H9 (cell line): ENCODE measurements at places on chromosomes 5 and 9. TPM values are rescaled to one million over a fixed set of nuclear protein-coding genes. Genes with fewer than 3 reads are reported as not detected.

ZCCHC9 gene
- total RNA-seq: 32.2 and 32.4 TPM in 2 replicates

ROPN1L gene
- 0.37 TPM in 1 of 2 replicates, not detected in the other for total RNA-seq

GABRP gene
- 1.5 TPM in 2 replicates for total RNA-seq

TRAF2 gene
- total RNA-seq: 48.8 and 49.2 TPM in 2 replicates

GRCh38 chr9:137029058-137029936 is 1.3 kb upstream of the ABCA2 start:
- DNase-seq: peak; percentile 85

DNA sequence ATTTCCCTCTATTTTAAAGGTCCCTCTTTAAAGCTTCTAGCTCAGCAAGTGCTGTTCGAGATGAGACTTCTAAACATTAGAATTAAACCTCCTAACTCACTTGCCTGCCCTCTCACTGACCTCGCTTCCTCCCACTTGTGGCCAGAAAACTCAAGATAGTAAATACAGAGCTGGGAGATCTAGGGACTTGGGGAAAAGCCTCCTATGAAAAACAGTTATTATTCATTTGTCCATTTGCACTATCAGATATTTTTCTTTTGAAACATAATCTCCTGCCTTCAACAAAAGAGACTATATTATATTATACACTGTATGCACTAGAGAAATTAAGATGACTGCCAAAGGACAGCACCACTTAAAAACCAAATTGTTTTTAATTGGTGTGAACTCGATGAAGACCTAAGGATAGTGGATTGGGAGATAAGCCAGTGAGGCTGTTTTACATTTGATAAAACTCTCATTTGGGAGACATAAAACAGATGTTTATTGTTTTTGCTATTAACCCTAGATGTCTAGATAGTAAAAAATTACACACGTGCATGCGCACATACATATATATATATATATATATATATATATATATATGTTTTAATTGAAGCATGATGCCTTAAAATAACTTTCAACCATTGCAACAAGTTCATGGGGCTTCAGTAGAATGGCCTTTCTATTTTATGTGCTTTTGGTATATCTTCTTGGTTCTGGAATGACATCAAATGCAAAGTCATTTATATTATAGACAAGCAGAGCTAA is 229.4 kb downstream of the ADAMTSL1 start:
- no peak for DNase-seq

DNA sequence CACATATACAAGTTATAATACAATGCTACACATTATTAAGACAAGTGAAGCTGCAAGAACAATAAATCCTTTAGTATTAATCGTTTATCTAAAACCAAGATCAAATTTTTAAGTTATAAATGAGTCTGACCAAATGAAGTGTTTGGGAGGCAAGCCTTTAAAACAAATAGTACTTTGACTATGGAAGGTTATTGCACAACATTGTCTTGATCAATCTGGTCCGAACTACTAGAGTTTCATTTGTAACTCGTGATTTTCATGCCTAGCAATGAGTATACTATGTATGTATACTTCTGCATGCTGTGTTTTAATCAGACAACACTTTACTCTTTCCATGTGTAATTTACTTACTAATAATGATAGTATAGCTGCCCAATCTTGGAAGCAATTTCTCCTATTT is 87.2 kb upstream of the GOLGA1 start:
- DNase-seq: no peak

DNA sequence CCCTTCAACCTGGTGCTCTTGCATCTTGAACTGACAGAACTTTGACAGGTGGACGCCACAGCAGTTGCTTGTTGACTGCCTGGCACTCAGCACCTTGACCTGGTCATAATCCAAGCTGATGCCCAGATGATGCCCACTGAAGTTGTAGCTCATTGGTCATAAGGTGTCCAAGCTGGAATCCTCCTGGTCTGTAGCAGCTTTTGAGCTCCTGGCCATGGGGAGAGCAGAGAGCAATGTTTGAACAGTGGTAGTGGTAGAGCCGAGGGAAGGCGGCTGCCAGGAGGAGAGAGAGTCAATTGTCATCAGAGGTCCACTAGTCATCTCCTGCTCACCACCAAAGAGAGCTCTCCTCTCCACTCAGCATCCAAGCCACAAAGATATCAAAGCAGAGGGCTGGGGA is 23.3 kb downstream of the CSF2 start:
- no peak for DNase-seq

DNA sequence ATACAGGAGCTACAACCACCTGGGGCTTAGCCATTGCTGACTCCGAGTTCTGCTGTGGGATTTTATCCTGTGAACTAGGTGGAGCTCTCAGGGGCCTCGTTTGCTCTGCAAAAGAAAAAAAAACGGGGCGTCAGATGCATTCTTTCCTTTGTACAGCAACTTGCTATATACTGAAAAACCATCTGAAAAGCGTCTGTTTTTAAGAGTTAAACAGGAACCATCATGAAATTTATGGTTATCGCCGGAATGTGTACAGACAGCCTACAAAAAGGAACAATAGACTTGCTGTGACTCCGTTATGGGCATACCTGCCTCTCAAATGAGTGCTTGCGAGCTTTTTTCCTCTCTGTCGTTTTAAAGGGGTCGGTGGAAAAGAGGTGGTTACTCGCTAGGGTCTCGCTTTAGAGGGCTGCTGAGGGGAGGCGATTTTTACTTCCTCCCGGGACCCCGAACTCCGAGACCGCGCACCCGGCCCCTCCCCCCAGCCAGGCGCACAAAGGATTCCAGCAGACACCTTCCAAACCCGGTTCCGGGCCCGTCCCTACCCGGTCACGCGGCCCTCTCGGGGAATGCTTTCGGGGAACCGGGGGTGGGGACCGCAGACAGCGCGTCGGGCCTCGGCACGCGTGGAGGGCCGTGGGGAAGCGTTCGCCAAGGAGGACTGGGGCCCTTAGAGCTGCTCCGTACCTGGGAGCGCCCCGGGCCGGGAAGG is 826 bp downstream of the PAIP1 start:
- DNase-seq: peak; percentile 68

- DNase-seq: no peak
Measured at GRCh38 chr5:10975945-10976344, 214.9 kb upstream of the DAP start.

DNA sequence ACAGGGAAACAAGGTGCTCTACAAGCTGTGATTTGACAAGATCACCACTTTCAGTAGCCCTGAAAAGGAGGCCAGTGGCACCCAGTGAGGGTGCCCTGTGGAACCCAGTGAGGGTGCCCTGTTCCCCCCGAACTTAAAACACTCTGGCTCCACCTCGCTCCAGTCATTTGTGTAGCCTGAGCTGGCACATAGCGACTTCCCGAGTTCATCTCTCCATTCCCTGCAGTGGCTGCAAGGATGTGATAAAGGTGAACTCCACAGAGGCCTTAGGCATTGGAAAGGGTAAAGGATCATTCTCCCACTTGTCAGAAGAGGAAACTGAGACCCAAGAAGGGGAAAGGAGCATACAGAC is 21.9 kb upstream of the ANXA6 start:
- DNase-seq: no peak

DNA sequence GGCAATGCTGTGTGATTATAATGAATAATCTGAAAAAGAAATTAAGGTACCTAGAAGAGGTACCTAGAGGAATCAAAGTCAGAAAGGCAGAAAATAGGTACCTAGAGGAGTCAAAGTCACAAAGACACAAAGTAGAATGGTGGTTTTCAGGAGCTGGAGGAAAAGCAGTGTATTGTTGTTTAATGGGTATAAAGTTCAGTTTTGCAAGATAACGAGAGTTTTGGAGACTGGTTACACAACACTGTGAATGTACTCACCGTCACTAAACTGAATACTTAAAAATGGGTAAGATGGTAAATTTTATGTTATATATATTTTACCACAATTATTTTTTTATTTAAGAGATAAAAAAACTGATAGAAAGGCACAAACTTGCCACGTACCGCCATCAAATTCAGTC is 57.0 kb downstream of the FBXL17 start:
- DNase-seq: no peak

DNA sequence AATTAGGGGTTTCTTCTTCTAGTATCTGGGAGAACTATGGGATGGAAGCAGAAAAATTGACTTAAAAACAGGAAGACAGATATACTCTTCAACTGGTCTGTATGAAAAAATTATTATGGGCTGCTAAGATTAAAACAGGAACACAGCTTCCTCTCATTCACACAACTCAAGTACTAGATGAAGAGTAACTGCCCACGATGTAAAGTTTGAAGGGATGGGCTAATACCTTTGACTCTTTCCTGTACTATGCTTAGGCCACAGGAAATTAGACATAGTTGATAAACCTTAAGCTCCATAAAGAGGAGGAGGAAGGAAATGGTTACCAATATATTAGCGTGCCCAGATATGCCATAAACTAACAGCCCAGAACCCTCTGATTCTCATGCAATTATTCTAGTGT is 88.6 kb downstream of the ANKRD31 start:
- no peak for DNase-seq

GRCh38 chr9:75242426-75242825 is 154.1 kb downstream of the OSTF1 start:
- DNase-seq: no peak
